ENCODE measurements at places on chromosomes 12 and 14.

- DNase-seq = no peak
These were observed 72.1 kb downstream of the TMTC2 start for GRCh38 chr12:82758749-82759330.

- no peak for DNase-seq
These were observed 115.8 kb downstream of the SLC25A47 start for GRCh38 chr14:100438678-100439592.

DNA sequence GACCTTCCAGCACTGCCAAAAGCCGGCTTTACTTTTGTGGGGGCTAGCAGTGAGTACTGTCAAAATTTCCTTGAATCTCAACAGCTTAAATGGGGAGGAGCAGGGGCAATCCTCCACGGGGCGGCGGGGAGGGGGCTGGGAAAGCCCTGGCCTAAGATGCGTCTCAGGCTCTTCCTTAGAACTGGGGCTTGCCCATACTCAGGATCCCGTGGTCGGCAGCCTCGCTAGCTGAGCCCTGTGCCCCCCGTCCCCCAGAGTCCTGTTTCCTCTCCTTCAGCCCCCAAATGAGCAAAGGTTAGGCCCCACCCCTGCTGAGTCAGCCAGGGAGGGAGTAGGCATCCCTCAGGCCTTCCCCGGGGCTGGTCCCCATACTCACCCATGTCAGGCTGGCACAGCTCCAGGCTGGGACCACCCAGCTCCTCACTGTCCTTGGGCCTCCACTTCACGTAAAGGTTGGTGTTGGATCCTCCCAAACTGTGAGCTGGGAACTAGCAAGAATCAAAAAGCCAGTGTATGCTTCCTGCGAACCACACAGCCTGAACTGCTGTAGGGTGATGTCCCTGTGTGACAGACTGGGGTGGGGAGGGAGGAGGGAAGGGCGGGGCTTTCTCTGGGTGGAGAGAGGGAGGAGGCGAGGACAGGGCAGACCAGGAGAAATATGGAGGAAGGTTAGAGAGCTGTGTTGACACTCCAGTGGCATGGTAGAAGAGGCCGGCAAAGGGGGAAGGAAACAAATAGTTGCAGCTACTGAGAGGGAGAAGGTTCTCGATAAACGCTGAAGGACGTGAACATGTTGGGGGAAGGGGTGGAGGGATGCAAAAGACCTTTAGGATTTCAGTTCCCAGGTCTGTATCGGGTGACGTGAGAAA, 5.9 kb upstream of the BAZ2A start:
- peak; percentile 65 for DNase-seq

DNA sequence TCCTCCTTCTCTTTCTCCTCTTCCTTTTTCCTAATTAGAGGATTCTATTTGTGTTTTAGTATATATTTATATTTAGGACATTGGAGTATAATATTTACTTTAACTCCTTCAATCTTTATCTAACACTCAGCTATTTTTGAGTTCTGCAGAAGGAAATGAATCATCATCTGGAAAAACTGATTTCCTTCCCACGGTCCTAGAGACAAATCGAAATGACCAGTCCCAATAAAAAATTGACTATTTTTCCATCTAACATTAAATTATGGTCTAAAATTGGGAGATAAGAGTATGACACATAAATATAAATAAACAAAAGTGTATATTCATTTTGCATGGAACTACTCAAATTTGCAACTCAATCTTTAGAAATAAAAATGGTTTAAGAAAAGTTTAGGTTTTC, 167.4 kb downstream of the TMTC3 start:
- no peak for DNase-seq

GRCh38 chr12:6826125-6826733, 2.0 kb upstream of the P3H3 start:
- DNase-seq = no peak

- no peak for DNase-seq
These were observed 497.1 kb upstream of the RPL10L start for GRCh38 chr14:47148686-47149085.

DNA sequence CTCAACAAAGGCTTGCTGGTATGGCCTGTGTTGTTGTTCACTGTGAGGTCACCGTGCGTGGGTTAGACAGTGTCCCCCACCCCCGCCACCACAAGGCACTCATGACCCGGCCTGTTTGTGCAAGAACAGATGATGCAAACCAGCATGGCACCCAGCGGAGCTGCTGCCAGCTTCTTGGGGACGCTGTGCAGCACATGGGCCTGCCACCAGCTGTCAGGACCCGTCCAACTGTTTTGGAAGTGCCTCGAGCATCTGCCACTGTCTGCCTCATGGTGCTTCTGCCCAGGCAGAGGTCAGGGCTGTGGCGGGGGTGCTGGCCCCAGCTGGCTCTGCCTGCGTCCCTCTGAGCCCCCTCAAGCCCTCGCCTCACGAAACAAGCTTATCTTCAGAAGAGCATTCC, 1.5 kb downstream of the ASB2 start:
- no peak for DNase-seq

- DNase-seq = no peak
These were observed 211.9 kb upstream of the ARHGAP5 start for GRCh38 chr14:31864937-31865855.

DNA sequence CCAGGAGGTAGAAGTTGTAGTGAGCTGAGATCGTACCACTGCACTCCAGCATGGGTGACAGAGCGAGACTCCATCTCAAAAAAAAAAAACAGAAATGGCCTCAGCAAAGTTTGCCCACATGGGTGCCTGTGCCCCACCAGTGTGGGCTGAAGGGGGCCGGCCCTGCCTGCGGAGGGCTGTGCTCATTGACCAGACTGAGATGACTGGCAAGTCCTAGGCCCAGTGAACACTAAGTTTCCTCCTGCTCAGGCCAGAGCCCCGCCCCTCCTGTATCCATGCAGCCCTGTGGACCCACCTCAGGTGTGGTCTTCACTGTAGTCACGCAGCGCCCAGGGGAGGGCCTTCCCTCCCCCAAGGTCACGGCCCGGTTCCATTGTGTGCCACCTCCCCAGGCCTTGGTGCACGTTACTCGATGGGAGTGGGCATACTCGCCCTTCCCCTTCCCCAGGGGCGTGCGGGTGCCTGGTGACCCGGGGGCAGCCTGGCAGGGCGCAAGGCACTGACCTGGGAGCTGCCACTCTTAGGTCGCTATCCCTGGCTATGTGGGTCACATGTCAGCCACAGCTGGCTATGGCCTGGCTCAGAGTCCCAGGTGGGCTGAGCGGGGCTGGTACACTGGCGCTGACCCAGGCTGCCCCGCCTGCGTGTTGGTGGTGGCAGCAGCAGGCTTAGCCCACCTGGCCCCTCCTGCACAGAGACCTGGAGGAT, 16.1 kb downstream of the INF2 start:
- no peak for DNase-seq

- no peak for DNase-seq
These were observed 604 bp downstream of the EEA1 start for GRCh38 chr12:92928421-92928961.

DNA sequence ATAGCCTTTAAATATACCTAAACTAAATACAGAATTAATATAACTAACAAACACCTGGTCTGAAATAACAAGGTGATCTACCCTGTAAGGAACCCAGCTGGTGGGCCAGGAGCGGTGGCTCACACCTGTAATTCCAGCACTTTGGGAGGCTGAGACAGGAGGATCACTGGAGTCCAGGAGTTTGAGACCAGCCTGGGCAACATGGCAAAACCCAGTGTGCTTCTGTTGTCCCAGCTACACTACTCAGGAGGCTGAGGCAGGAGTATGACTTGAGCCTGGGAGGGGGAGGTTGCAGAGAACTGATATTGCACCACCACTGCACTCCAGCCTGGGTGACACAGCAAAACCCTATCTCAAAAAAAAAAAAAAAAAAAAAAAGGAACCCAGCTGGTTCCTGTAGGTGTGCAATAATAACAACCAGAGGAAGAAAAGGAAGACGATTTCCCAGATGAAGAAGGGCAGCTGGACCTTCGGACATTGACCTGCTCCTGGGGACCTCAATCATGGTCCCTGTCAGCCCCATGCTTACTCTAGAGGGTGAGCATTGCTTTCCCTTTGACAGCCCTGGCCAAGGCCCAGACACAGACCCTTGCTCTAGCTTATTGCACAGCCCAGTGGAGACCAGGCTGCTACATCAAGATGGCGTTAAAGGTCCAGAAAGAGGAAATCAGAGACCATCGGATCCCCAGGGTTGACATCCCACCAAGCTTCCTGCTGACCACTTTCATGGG, 5.4 kb downstream of the FOS start:
- no peak for DNase-seq

- DNase-seq = no peak
These were observed 95.0 kb upstream of the OTX2 start for GRCh38 chr14:56905282-56905681.

Measured in HFF-Myc (cell line).